ENCODE measurements at places on chromosomes 6 and 20. TPM values are rescaled to one million over a fixed set of nuclear protein-coding genes. Genes with fewer than 3 reads are reported as not detected.
A peak's percentile ranks its signal among the peaks of the same experiment; 100 is the strongest.

- DNase-seq, result no peak
- H3K27ac ChIP-seq, result peak overlapping the region; percentile 73
- H3K36me3 ChIP-seq, result no peaks in the 10 kb centered on the region
- H3K4me3 ChIP-seq, result no peak overlapping the region
- H3K27me3 ChIP-seq, result no peaks in the 10 kb centered on the region
Measured at GRCh38 chr6:155495011-155495768, 39.6 kb upstream of the NOX3 start.

- H3K36me3 ChIP-seq, result no peaks in the 10 kb centered on the region
- no peaks in the 10 kb centered on the region for H3K27me3 ChIP-seq
- no peak overlapping the region for H3K27ac ChIP-seq
- H3K4me1 ChIP-seq, result no peaks in the 10 kb centered on the region
Measured at GRCh38 chr20:34479627-34480026, 36.6 kb upstream of the DYNLRB1 start.

DNA sequence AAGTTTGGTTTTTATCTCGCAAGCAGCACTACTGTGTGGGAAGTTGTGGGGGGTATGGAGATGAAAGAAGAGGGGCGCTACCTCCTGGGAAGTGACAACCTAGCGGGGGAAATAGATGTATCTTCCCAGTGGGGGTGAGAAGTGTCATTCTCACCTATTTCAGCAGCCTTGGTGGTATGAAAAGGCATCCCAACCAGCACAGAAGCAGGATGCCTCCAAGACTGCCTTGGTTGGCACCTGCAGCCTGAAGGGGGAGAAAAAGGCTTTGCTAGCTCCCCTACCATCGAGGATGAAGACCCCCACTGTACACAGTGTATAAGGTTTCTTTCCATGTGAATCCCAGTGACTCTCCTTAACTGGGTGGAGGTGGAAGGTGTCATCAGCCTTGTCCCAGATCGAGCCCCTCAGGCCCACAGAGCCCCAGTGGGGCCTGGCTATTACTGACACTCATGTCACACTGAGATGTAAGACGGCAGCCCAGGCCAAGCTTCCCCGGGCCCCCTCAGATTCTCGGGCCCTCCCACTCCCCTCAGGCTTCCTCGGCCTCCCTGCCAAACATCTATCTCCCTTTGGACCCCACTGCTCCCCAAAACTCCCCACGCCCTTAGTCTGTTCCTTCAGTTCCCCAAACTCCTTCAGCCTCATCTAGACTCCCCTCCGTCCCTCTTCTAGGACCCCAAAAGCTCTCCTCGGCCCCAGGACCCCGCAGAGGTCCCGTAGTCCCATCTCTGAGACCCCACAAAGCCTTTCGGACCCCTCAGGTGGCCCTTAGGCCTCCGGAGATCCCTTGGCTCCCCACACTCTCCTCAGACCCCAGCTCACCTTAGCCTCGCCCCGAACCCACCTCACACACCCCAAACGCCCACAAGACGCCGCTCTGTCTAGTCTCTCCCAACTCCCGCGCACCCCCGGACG is 688 bp downstream of the COMMD7 start:
- H3K27ac ChIP-seq, result peak overlapping the region; percentile 93
- no peaks in the 10 kb centered on the region for H3K4me1 ChIP-seq
- H3K4me3 ChIP-seq, result peak overlapping the region; percentile 74
- no peaks in the 10 kb centered on the region for H3K36me3 ChIP-seq
- no peak for DNase-seq

- no peak overlapping the region for H3K27ac ChIP-seq
- no peaks in the 10 kb centered on the region for H3K36me3 ChIP-seq
- no peaks in the 10 kb centered on the region for H3K27me3 ChIP-seq
- DNase-seq, result no peak
Measured at GRCh38 chr6:80226151-80226550, 119.7 kb downstream of the BCKDHB start.

DNA sequence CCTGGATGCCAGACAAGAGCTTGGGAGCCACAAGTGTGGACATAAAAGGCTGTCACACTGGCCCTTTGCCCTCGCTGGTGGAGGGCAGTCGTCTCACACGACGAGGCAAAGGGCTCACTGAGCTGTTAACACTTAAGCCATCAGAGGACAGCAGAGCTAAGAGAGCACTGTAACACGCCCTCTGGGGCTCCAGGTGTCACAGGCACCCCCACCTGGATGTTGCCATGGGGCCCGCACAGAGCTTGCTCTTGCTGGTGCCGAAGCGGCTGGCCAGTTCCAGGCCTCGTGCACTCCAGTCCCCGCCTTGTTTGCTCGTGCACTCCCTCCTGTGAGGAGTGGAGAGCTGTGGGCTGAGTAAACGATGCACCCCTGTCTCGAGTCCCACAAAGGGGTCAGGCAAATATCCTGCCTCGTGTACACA is 37.4 kb downstream of the SLC35D3 start:
- no peaks in the 10 kb centered on the region for H3K4me1 ChIP-seq
- no peak for DNase-seq
- no peaks in the 10 kb centered on the region for H3K27me3 ChIP-seq

DNA sequence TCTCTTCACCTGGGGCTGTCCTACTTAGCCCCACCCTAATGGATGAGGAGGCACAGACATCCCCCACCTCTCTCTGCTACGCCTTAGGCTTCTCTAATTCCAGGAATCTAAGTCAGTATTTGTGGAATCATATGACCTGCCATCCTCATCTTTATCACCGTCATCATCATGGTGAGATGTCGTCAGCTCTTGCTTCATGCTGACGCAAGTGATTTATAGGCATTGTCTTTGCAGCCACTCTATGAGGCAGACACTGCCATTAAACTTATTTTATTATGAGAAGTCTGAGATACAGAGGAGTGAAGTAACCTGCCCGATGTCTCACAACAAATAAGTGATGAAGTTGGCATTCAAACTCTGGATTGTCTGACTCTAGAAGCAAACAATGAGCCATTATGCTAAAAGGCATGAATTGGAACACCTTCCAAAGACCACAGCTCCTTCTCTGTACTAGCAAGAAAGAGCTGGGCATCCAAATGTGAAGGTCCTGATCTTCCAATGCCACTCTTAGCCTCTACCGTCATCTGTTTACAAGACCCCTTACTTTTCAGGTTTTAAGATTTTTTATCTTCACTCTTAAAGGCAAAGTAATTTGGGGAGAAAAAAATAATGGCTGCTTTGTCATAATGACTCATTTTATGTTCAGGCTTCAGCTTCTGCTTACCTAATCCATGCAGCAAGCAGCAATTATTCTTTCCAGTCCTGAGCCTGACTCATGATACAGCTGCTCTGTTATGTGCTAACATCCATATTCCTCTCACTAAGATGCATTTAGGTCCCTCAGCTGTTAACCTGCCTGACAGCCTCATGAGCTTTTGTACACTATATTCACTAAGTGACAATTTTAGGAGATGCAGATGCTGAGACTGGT is 113.7 kb upstream of the BCLAF1 start:
- H3K4me3 ChIP-seq, result no peak overlapping the region
- peak overlapping the region; percentile 80 for H3K27ac ChIP-seq
- H3K27me3 ChIP-seq, result no peaks in the 10 kb centered on the region
- peak; percentile 57 for DNase-seq
- no peaks in the 10 kb centered on the region for H3K36me3 ChIP-seq

- no peak for DNase-seq
- H3K36me3 ChIP-seq, result no peaks in the 10 kb centered on the region
Measured at GRCh38 chr6:120981835-120982234, 352.4 kb downstream of the TBC1D32 start.

- no peaks in the 10 kb centered on the region for H3K4me1 ChIP-seq
- H3K27me3 ChIP-seq, result no peaks in the 10 kb centered on the region
- no peak for DNase-seq
- H3K36me3 ChIP-seq, result peaks cover 3% of the 10 kb centered on the region
Measured at GRCh38 chr6:71404145-71404966, 115.7 kb downstream of the OGFRL1 start.

- no peak overlapping the region for H3K27ac ChIP-seq
- H3K4me1 ChIP-seq, result no peaks in the 10 kb centered on the region
Measured at GRCh38 chr6:24927277-24927955, 8.3 kb downstream of the RIPOR2 start.

DNA sequence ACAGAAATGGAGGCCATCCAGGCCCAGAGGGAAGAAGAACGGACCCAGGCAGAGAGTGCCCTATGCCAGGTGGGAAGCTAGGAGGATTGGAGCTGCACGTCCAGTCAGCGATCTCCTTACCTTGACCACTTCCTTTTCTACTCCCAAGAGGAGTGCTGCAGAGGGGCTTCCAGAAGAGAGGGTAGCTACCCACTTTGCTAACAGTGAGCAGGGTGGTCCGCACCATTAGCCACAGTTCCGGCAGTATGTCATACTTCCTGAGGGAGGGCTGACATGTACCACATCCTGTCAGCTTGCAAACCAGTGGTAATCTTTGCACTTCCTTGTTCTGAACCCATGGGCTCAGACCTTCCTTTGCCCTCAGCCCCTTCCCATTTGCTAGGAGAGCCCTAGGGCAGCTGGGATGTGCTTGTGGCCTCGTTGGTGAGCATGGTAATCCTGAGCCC is 35.4 kb downstream of the CEP250 start:
- no peaks in the 10 kb centered on the region for H3K36me3 ChIP-seq
- H3K27me3 ChIP-seq, result no peaks in the 10 kb centered on the region
- H3K4me3 ChIP-seq, result peak overlapping the region; percentile 34
- H3K4me1 ChIP-seq, result no peaks in the 10 kb centered on the region
- DNase-seq, result no peak
- H3K27ac ChIP-seq, result no peak overlapping the region

GRCh38 chr6:72748759-72749158 is 126.9 kb downstream of the KCNQ5 start:
- H3K4me3 ChIP-seq, result no peak overlapping the region
- no peaks in the 10 kb centered on the region for H3K4me1 ChIP-seq
- DNase-seq, result no peak
- H3K36me3 ChIP-seq, result no peaks in the 10 kb centered on the region
- no peaks in the 10 kb centered on the region for H3K27me3 ChIP-seq

GRCh38 chr6:110528930-110529325 is 52.5 kb upstream of the SLC22A16 start:
- H3K4me3 ChIP-seq, result no peak overlapping the region
- H3K4me1 ChIP-seq, result no peaks in the 10 kb centered on the region
- DNase-seq, result no peak
- no peaks in the 10 kb centered on the region for H3K27me3 ChIP-seq
- no peaks in the 10 kb centered on the region for H3K36me3 ChIP-seq

DNA sequence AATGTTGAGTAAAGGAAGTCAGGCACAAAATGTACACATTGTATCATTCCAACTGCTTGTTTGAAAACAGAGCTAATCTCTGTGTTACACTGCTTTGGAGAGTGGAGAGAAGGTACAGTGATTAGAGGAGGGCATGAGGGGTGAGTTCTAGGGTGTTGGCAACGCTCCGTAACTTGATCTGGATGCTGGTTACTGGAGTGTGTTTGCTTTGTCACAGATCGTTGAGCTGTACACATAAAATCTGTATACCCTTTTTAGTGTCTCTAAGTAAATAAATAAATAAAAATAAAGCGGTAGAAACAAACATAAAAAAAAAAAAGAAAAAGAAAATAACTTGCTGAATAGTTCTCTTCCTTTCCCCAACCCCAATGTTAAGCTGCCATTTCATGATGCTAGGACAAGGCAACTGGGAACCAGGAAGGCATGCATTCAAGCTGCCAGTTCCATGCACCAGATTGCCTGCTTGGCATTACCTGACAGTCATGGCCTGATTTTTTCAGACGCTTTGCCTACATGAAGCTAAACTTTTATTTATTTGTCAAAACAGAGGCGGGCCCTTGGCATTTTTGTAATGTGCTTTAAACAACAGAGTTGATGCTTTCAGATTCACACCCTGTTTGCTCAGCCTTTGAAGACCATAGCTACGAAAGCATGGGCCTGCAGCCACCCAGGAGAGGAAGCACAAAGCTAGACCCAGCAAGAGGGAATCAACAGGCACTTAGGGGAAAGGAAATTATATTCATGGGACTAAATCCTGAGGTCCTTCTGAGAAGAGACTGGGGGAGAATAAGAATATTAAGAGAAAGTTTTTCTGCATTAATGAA is 21.2 kb downstream of the TNFRSF21 start:
- H3K36me3 ChIP-seq, result no peaks in the 10 kb centered on the region
- H3K4me1 ChIP-seq, result no peaks in the 10 kb centered on the region
- DNase-seq, result no peak
- no peaks in the 10 kb centered on the region for H3K27me3 ChIP-seq
- no peak overlapping the region for H3K4me3 ChIP-seq

- H3K4me1 ChIP-seq, result no peaks in the 10 kb centered on the region
- H3K27me3 ChIP-seq, result no peaks in the 10 kb centered on the region
- no peak overlapping the region for H3K4me3 ChIP-seq
- peaks cover 4% of the 10 kb centered on the region for H3K36me3 ChIP-seq
Measured at GRCh38 chr20:16428112-16428511, 145.1 kb downstream of the KIF16B start.

Gene CCN6
- not detected for total RNA-seq
